ENCODE measurements at places on chromosomes 11 and 22.

DNA sequence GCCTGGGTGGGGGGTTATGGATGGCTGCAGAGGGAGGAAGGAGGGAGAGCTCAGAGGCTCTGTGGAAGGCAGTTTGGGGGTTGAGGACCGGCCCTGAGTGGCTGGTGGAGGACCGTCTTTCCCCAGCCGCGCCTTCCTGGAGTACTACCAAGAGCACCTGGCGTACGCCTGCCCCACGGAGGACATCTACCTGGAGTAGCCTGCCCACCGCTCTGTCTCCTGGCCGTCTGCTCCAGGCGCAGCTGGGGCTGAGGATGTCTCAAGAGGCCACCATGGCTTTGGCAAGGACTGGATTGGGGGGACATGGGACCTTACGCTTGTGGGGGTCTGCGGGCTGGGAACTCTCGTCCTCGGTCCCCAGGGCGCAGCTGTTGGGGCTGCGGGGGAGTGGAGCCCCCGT lies 10.0 kb downstream of the MAPK8IP2 start:
- DNase-seq, result no peak

- no peak for DNase-seq
Measured at GRCh38 chr11:19951558-19952115, 208.6 kb downstream of the DBX1 start.

DNA sequence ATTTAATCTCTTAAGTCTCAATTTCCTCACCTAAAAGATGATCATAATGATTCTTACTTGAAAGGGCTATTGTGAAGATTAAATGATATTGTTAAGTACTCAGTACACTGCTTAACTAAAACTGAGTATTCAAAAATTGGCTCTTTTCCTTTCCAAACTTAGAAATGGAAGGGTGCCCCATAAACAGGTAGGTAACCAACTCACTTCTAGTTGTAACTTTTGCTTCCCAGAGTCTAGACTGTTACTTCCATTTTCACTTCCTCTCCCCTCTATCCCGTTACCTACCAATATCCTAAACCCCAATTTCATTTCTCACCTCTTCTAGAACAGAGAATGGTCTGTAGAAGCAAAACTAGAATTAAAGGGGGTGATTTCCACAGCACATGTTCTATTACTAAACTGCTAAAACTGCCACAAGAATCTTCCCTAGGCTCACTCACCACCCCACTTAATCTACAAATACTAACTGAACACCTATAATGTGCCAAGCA lies 50.0 kb downstream of the RRAS2 start:
- no peak for DNase-seq

- no peak for DNase-seq
Measured at GRCh38 chr11:8276528-8276927, 12.8 kb upstream of the LMO1 start.

DNA sequence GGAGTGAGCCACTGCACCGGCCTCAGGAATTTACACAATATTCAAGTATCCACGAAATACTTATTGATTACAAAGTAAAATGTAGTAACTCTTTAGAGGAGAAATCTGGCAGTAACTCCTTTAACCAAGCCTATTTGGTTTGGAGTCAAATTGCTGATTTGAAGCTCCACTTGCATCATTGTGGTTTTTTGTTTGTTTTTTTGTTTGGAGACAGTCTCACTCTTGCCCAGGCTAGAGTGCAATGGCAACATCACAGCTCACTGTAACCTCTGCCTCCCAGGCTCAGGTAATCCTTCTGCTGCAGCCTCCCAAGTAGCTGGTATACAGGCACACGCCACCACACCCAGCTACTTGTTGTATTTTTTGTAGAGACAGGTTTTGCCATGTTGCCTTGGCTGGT lies 6.4 kb upstream of the QSER1 start:
- DNase-seq, result no peak

DNA sequence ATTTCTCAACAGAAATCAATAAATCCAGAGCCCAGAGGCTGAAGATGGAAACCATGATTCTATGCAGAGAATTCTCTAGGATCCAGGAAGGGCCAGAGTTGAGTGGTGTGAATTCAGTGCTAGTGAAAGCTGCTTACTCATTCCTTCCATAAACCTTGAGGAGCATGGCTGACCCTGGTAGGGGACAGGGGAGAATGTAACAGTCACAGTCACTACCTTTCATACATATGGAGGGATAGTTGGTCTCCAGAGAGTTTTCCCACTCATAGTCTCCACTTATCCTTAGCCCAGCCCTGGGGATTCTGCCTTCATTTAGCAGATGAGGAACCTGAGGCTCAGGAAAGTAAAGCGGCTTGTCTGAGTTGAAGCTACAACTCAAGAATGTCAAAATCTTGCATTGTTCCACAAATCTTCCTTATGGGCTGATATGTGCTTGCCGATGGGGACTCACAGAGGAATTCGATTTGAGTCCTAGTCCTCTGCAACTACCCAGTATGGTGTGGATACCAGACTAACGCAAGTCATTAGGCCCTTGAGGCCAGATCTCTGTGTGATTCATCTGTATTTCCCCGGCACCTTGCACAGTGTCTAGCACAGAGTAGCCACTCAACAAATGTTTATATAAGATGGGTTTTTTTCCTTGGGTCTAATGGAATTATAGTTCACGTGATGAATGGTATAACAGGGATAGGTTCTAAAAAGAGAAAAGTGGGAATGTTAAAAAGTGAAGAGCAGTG lies 3.7 kb upstream of the ANAPC15 start:
- DNase-seq, result no peak

- DNase-seq, result no peak
Measured at GRCh38 chr22:27512283-27512761, 289.2 kb downstream of the MN1 start.

DNA sequence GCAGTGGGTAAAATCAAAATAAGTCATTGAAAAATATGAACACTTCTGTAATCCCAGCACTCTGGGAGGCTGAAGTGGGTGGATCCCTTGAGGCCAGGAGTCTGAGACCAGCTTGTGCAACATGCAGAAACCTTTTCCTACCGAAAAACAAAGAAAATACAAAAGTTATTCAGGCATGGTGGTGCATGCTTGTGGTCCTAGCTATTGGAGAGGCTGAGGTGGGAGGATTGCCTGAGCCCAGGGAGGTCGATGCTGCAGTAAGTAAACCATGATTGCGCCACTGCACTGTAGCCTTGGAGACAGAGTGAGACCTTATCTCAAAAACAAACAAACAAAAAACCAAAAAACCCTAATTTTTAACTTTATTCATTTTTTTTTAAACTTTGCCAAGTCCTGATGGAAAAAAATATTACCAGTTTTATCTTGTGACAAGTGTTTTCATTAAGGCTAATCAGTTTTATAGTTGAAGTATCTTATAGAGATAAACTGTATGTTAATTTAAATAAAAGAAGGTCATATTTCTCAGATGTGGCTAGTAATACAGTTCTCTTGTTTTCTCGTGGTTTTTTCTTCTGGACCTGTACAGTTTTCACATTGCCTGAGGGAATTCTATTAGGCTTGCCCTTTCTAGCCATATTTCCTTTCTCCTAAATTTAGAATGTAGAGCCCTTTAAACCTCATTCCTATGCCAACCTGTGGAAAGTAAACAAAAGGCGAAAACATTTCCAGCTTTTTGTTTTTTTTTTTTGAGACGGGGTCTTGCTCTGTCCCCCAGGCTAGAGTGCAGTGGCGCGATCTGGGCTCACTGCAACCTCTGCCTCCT lies 9.4 kb downstream of the HIPK3 start:
- no peak for DNase-seq

GRCh38 chr11:13091373-13091772 lies 82.3 kb downstream of the RASSF10 start:
- DNase-seq, result no peak

GRCh38 chr11:85758480-85759039 lies 52.4 kb downstream of the SYTL2 start:
- no peak for DNase-seq

- DNase-seq, result no peak
Measured at GRCh38 chr11:60974726-60975125, 3.2 kb downstream of the CD6 start.

DNA sequence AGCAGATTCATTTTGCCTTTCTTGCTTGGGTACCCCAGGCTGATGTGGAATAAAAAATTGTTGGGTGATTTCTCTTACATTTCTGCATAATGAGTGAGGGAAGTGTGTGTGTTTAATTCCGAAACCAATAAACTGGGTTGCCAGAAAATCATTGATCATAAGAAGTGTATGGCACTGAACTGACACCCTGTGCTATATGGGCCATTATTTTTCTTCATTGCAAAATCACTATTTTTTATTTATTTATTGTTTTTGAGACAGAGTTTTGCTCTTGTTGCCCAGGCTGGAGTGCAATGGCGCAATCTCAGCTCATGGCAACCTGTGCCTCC lies 14.6 kb upstream of the HIKESHI start:
- DNase-seq, result no peak

DNA sequence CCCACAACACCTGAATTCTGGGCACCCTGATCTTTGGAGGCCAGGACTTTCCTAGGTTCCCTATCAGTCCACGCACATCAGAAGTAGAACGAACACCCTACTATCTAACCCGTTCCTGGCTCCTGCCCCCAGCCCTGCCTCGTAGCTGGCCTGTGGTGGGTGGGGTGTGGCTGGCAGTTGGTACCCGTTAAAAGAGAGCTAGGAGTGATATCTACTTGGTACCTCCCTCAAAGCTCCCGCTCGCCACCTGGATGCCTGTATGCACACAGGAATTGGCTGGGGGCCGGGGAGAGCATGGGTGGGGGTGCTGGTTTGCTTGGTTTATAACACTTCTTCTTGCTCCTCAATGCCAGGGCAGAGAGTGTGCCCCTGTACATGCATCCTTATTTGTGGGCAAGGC lies 14.0 kb upstream of the NECTIN1 start:
- DNase-seq, result no peak

DNA sequence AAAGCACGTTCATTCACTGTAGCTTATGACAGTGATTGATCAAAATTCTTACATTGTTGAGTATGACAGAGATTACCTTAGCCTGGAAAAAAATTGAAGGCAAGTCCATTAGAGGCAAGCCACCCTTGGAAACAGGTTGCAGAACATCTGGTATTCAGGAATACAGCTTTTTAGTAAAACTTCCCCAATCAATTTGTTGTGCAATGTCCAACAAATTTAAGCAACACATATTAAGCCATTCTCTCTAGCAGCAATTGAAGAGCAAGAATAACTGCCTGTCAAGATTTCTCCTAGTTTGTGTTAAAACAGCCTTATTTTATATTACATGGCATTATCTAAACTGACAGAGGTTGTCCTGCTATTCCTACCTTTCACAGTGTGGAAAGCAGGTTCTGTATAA lies 37.0 kb downstream of the BCL2L13 start:
- no peak for DNase-seq

DNA sequence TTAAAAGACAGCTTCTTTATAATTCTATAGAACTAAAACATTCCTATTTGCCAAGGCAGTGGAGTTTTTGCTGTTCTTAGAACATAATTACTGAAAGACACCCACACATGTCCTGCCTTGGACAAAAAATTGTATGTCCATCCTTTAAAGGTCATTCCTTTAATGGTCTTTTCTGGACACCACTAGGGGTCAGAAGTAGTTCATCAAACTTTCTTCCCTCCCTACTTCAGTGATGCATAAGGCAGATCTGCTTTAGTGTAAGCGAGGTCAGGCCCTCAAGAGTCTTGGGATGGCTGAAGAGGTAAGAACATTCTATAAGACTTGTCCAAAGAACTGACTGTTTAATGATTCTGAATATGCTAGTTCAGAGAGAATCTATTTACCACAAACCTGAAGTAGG lies 4.3 kb upstream of the OR51V1 start:
- DNase-seq, result no peak

GRCh38 chr22:41482319-41482935 lies 13.5 kb downstream of the ACO2 start:
- no peak for DNase-seq

- peak; percentile 27 for DNase-seq
Measured at GRCh38 chr11:118156531-118157185, 4.0 kb upstream of the SCN4B start.

- DNase-seq, result no peak
Measured at GRCh38 chr22:45335021-45335818, 25.5 kb downstream of the FAM118A start.

DNA sequence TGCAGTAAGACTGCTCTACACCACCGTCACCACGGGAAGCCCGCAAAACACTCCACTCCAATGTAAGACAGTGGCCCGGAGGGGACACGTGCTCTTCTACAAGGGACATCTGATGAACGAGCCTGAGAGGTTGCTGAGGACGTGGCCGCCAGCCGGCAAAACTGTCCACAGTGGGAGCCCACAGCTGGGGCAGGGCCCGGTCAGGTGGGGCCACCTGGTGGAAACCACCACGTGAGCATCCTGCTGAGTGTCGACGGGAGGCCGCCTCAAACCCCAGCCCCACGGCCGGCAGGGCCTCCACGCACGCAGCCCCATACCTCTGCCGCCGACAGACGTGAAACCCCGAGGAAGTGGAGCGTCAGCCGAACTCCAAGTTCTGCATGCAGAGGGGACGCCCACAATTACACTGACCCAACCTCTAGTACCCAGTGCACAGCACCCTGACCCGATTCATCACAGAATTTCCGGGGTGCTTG lies 42.6 kb downstream of the BRD1 start:
- DNase-seq, result no peak

- DNase-seq, result no peak
Measured at GRCh38 chr11:117620659-117621058, 176.4 kb downstream of the DSCAML1 start.

- DNase-seq, result no peak
Measured at GRCh38 chr22:43887391-43887790, 4.4 kb downstream of the PNPLA5 start.

DNA sequence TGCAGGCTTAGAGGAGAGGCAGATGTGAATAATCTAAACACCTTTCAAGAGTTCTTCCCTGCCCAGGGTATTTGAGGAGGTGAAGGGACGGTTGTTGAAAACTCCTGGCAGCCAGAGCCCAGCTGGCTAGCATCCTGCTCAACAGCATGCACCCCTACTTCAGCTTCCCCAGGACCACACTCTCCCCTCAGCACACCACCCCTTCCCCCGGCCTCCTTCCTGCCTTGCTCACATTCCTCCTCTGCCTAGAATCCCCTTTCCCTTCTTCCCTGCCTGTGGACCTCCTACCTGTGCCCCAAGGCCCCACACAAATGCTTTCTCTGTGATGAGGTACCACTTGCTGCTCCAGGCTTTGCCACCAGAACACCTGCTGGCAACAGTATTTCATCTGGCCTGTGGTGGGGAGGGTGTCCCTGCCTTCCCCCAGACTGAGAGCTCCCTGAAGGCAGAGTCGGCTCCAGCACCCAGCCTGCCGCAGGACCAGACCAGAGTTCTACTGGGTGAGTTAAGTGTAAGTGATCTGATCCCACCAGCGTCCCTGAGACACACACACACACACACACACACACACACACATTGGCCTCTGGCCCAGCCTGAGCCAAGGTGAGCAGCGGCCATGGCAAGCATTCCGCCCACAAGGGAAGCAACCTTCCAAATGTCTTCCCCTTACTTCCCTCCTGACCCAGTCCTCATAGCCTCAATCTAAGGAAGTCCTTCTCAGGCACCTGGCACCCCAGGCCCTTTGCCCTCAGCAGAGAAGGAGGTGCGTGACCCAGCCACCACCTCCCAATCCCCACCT lies 79.5 kb downstream of the PDE2A start:
- DNase-seq, result no peak
